Foreskin fibroblast (primary cell): ENCODE measurements at places on chromosomes 4 and X.

DNA sequence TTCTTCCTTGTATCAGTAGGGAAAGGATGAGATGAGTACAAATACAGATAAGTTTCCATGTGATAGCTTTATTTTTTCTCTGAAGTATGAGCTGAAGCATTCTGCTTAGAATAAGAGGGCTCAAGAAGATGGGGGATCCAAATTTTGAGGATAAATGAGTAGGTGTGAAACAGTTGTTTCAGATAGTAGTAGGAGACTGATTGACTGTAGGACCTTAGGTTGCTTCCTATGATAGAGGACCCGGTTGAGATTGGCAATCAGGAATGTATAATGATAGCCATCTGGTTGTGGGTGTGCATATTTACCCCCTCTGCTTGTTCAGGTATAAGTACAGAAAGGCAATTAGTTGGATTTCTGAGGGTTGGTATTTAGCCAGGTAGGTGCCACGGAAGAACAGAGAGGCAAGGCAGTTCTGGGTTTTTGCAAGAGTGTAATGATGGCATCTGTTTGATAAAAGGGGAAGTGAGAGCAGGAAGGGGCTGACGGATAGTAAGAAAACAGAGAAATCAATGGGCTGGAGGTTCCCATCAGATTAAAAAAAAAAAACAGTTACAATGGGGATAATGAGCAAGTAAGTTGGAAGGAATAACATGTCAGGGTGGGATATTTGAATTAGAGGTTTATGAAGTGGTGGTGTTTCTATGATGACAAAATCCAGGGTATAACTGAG lies 13.7 kb downstream of the OCRL start:
- DNase-seq = no peak

DNA sequence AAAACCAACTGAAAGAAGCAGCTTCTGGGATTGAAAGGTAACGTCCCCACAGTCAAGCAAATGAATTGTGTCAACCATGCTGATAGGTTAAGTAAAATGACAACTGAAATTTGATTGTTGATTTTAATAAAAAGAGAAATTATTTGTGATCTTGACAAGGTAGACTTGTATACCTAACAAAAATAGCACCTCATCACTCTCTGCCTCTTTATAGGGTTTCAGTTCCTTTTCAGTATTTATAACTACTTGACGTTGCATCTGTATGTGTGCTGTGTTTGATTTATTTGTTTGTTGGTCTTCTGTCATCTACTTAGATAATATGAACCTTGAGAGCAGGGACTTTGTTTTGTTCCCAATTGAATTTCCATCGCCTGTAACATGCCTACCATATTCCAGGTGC lies 7.9 kb upstream of the PPP3CA start:
- DNase-seq = no peak

DNA sequence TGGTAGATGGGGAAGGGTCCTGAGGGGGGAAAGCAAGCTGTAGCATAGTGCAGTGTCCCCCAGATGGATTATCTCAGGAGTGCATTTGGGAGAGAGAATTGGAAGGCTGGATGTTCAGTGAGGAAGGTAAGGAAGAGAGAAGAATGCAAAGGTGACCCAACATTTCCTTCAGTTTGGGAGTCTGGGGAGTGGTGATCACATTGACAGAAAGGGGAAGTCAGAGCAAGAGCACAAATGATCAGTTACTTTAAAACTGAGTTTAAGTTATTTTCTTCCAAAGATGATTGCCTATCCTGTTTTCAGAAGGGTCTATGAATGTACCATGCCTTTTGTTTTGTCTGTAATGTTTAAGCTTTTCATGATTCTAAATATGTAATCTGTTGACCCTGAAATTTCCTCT lies 47.6 kb downstream of the ARHGAP10 start:
- DNase-seq = no peak

- no peak for DNase-seq
Observed at GRCh38 chrX:44621078-44621477, 78.4 kb upstream of the FUNDC1 start.

DNA sequence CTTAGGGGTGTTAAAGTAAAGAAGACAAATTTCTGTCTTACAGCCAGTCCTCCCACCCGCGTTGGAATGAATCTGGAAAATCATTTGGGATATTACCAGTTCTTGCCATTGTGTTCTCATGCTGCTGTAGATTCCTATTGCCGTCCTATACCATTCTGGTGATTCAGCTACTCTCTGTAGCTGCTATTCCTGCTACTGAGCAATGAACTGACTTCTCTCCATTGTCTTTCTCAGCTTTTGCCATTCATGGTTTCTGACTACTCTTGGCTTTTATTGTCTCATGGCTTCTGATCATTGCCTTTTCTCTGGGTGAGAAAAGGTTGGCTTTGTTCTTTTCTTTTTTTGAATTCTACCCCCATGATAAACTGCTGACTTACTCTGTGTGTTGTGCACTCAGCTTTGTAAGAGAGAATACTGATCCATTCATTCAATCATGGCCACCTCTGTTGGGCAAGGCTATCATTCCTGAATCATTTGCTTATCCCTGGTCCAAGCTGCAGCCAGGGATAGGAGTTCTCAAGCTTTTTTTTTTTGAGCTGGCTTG lies 27.7 kb upstream of the METAP1 start:
- no peak for DNase-seq

DNA sequence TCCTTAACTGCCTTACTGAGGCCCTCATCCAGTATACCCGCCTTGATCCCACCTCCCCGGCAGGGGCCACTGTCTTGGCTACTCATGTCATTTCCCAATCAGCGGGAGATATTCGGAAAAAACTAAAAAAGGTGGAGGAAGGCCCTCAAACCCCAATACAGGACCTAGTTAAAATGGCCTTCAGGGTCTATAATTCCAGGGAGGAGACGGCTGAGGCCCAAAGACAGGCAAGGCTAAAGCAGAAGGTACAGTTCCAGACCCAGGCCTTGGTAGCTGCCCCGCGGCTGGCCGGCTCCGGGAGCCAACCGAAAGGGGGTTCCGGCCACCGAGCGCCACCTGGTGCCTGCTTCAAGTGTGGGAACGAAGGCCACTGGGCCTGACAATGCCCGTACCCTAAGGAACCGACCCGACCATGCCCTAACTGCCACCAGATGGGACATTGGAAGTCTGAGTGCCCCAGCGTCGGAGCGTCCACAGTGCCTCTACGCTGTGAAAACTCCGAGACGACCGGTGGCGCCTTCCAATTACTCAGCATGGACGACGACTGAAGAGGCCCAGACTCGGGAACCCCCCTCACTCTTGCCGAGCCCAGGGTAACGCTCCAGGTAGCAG lies 959.6 kb downstream of the RPA4 start:
- no peak for DNase-seq
